ENCODE measurements at places on chromosomes 16 and 17.

GRCh38 chr17:15078570-15078969 is 186.6 kb downstream of the PMP22 start:
- no peak for DNase-seq

DNA sequence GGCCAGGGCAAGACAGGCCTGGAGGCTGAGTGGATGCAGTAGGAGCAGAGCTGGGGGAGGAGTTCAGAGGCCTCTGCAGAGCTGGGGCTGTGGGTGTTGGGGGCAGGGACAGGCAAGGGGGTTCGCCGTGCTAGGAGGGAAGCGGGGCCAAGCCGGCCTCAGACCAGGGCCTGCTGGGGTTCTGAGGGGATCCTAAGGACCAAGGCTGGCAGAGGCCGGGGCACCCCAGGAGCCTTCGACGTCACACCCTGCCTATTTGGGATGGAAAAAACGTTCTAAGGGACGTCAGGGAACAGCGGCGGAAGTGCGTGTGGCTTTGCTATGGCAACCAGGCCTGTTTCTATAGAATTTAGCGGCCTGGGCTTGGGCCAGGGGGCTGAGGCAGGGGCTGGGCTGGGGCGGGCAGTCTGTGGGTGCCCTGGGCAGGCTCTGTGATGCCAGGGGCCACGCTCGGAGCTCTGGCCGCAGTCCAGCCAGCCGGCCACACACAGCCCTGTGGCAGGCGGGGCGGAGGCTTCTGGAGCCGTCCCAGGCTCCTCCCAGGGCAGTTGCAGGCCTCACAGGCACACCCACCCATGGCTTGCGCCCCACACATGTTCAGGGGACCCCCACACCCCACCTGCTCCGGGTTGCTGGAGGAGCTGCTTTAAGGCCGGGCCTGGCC is 3.7 kb downstream of the TRAF7 start:
- no peak for DNase-seq

DNA sequence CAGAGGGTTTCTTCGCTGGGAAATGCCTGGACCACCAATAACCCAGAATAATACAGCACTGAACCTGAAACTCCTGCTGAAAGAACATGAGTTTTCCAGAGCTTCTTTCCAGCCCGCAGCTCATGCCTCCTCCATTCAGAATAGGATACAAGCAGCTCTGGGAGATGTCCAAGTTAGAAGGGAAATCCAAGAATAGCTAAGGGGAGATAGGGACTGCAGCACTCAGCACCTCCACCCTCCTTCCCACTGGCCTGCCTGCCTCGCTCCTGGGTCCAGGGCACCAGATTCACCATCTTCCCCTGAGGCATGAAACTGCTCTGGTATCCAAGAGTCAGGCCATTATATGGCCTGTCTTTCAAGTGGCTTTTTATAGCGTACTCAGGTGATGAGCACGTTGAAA is 4.1 kb downstream of the KRT31 start:
- DNase-seq, result no peak

- peak; percentile 40 for DNase-seq
These were observed 650.4 kb upstream of the RBFOX1 start for GRCh38 chr16:6682142-6682811.

DNA sequence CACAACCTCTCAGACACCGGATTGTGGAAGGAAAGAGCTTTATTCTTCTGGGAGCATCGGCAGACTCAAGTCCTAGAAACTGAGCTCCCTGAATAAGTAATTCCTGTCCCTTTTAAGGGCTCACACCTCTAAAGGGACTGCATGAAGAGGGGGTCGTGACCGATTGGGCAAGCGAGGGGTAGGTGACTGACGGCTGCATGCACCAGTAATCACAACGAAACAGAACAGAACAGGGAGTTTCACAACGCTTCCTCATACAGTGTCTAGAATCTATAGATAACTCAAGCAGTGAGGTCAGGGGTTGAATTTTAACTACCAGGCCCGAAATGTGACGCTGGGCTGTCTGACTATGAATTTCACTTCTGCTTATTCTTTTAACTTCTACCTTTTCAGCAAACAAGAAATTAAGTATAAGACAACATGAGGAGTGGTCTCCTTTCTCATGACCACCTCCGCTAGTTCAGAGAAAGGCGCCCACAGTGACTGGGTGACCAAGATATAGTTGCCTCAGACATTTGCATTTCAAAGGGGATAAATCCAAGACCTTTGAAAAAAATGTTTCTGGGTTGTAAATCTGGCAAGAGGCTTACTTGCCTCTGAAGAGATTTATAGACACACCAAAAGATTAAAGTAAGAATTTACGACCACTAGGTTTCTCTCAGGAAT is 88.4 kb upstream of the ATF7IP2 start:
- DNase-seq, result no peak

DNA sequence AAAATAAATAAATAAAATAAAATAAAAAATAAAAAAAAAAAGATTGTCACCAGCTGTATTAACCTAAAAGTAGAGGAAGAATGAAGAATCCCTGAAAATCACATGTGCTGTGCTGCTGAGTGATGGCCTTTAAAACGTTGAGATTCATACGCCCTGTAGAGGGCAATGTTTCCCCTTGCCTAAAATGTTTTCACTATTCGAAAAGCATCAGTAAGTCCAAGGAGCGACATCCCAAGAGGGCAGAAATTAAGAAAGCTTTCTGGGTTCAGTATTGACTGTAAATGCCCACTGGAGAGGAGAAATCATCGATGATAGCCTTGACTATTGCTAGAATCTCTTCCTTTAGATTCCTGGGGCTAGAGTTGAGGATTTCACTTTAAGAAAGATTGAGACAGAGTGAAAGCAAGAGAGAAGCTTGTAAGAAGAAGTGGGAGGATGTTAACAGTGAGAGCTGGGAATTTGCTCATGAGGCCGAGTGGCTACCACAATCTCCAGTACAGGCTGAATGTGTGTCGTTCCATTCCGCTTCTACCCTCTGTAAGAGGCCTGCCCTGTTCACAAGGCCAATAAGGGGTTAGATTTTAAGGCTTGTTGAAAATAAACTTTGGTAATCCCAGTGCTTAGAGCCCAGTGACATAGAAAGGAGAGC is 170.8 kb upstream of the FAM20A start:
- DNase-seq, result no peak

DNA sequence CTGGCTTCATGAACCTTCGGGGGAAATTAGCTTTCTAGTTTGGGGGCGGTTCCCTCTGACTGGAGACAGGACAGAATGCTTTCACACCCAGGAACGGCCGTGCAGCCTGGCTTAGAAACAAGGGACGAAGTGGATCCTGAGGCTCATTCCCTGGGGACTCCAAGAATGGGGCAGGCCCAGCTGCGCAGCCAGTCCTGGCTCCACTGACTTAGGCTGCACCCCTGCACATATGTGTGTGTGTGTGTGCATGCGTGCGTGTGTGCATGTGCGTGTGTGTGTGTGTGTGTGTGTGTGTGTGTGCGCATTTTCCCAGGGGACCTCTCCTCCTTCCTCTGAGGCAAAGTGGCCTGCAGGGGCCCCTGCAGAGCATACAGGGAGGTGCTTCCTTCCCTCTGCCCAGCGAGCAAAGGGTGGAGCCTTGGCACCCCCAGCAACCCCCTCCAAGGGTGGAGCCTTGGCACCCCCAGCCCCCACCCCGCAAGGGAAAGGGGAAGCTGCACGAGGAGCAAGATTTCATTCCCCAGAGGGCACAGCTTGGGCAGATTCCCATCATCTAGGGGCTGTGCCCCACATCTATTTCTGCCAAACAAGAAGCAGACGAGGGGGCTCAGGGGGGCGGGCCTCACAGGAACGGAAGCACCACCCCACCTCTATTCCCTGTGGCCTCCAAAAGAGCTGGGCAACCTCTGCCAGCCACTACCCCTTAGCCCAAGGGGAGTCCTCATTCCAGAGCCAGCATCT is 97.6 kb upstream of the CBX4 start:
- no peak for DNase-seq

DNA sequence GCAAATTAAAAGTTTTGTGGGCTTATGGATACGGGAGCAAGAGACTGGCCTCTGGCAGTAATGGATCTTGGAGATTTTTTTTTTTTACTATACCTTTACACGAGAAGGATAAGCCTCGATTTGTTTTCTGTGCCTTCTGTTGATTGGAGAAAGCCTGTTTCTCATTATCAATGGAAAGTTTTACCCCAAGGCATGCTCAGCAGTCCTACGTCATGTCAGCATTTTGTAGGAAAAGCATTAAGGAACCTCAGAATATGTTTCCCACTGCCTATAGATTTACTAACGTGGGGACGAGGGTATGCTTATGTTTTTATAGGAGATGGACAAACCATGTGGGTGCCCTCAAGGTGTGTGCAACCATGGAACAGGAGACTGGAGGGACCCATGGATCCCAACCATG is 26.8 kb downstream of the CD300LG start:
- no peak for DNase-seq

- no peak for DNase-seq
These were observed 24.5 kb downstream of the NPLOC4 start for GRCh38 chr17:81612172-81612970.

DNA sequence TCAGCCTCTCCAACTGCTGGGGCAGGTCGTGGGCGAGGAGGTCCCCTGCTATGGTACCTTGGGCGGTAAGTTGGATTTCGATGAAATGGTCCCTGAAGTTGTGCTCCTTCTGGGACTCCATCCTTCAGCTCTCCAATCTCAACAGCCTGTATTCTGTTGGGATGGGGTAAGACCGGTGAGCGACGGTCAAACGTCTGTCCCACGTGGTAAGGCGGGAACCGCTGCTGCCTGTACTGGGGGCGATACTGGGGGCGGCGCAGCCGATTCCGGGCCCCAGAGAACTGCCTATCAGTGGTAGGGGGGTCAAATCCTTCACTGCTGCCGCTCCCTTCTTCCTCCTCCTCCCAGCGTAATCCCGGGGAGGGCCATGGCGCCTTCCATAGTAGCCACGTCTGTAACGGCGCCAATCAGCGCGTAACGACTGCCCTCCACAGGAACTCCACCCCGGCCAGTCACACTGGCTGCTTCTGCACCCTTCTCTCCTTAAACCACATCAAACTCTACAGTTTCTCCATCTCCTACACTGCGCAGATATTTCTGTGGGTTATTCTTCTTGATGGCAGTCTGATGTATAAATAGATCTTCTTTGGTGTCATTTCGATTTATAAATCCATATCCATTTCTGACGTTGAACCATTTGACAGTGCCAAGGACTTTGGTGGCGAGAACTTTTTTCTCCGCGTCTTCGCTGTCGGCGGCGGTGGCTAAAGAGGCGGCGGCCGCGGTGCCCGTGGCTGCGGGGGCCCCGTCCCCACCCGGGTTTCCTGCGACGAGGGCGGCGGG is 41.1 kb downstream of the AHSP start:
- no peak for DNase-seq

GRCh38 chr17:79232957-79233356 is 158.3 kb downstream of the ENGASE start:
- DNase-seq, result no peak

DNA sequence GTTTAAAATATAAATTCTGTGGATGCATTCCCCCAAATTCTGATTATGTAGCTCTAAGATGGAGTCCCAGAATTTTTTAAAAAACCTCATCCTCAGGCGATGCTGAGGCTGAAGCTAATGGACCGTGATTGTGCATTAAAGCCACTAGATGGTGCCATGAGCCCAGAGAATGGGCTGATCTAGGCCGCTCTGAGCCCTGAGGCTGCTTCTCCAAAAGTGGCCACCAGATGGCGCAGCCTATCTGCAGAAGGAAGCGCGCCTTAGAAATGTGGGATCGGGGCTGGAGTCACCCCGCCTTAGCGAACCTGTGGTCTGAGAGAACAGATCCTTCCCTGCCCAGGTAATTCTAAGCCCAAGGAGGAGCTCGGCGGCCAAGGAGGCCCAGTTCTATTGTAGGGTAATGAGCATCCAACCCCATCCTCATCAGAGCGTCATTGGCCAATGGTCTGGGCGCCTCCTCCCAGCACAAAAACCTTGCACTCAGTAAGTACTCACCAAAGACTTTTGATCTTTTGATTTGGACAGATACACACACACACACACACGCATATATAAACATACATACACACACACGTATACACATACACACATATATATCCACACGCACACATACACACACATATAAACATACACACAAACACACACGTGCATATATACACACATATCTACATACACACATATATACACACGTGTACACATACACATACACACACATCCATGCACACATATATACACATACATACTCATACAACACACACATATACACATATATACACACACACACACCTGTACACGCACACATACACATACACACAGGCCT is 13.7 kb upstream of the MMP2 start:
- peak; percentile 91 for DNase-seq

- no peak for DNase-seq
These were observed 236.8 kb downstream of the MSI2 start for GRCh38 chr17:57493171-57493570.

GRCh38 chr17:56737421-56738161 is 96.1 kb downstream of the C17orf67 start:
- DNase-seq, result no peak
